ENCODE measurements at places on chromosomes 6 and 20.
A peak's percentile ranks its signal among the peaks of the same experiment; 100 is the strongest.

- peak overlapping the region; percentile 23 for H3K4me3 ChIP-seq
- H3K36me3 ChIP-seq, result peaks cover 6% of the 10 kb centered on the region
- peaks cover 4% of the 10 kb centered on the region for H3K27me3 ChIP-seq
- H3K27ac ChIP-seq, result peak overlapping the region; percentile 34
- DNase-seq, result no peak
Measured at GRCh38 chr20:50303573-50304500, 113.2 kb downstream of the CEBPB start.

- H3K4me1 ChIP-seq, result peaks cover 15% of the 10 kb centered on the region
- DNase-seq, result no peak
- no peaks in the 10 kb centered on the region for H3K27me3 ChIP-seq
- H3K4me3 ChIP-seq, result no peak overlapping the region
- H3K36me3 ChIP-seq, result peaks cover 20% of the 10 kb centered on the region
- H3K27ac ChIP-seq, result no peak overlapping the region
Measured at GRCh38 chr6:42693725-42694323, 28.6 kb downstream of the PRPH2 start.

GRCh38 chr6:49526598-49526997 lies 23.9 kb upstream of the C6orf141 start:
- DNase-seq, result no peak
- no peaks in the 10 kb centered on the region for H3K4me1 ChIP-seq
- H3K36me3 ChIP-seq, result no peaks in the 10 kb centered on the region
- H3K27me3 ChIP-seq, result no peaks in the 10 kb centered on the region
- H3K27ac ChIP-seq, result no peak overlapping the region

DNA sequence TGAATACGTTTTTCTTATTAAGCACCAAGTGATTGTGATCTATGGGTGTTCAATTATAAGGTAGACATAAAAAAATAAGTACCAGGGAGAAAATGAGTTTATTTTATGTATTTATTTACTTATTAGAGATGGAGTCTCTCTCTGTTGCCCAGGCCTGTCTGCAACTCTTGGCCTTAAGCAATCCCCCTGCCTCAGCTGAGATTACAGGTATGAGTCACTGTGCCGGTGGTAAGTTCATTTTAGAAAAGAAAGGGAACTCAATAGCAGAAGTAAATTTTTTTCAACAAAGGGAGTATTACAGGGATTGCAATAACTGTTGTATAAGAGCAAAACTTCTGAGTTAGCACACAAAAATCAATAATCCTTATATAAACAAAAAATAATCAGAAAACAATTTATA lies 98.7 kb upstream of the FUT9 start:
- H3K4me1 ChIP-seq, result no peaks in the 10 kb centered on the region
- no peak for DNase-seq
- no peaks in the 10 kb centered on the region for H3K36me3 ChIP-seq
- no peak overlapping the region for H3K27ac ChIP-seq

DNA sequence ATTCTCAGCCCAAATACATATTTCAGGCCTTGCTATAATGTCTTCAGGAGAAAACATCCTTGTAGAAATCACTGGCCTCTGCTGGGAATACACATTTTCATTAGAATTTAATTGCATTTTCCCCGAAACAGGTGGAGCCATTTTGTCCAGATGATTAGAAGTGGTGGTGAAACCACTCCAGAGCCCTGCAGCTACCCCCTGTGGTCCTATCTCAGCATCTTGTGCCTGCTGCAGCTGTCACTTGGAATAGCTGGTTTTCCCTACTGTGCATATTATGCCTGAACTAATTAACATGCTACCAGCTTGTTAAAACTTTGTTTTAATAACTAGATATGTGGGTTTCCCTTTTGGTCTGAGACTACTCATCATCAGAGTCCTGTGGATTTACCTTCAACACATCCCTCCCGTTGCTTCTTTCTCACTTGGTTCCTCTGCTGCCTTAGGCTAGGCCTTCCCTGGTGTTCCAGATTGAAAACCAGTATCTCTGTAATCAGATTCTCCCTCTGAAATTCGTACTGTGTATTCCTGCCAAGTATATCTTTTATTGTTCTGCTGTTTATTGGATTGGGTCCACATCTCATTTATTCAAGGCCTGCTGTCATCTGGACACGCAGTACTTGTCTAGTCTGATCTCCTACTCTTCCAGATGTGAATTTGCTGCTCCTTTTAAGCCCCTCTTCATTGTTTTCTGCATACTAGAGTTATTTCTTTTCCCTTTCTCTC lies 15.2 kb downstream of the DNAH8 start:
- H3K36me3 ChIP-seq, result no peaks in the 10 kb centered on the region
- DNase-seq, result no peak
- H3K4me1 ChIP-seq, result no peaks in the 10 kb centered on the region
- no peak overlapping the region for H3K27ac ChIP-seq
- peaks cover 3% of the 10 kb centered on the region for H3K27me3 ChIP-seq

- H3K27me3 ChIP-seq, result no peaks in the 10 kb centered on the region
- DNase-seq, result no peak
- no peak overlapping the region for H3K27ac ChIP-seq
Measured at GRCh38 chr6:16481697-16482399, 243.5 kb downstream of the GMPR start.
